ENCODE measurements at places on chromosomes 7 and 10.

- DNase-seq: no peak
Observed at GRCh38 chr10:60527676-60528075, 138.0 kb upstream of the ANK3 start.

DNA sequence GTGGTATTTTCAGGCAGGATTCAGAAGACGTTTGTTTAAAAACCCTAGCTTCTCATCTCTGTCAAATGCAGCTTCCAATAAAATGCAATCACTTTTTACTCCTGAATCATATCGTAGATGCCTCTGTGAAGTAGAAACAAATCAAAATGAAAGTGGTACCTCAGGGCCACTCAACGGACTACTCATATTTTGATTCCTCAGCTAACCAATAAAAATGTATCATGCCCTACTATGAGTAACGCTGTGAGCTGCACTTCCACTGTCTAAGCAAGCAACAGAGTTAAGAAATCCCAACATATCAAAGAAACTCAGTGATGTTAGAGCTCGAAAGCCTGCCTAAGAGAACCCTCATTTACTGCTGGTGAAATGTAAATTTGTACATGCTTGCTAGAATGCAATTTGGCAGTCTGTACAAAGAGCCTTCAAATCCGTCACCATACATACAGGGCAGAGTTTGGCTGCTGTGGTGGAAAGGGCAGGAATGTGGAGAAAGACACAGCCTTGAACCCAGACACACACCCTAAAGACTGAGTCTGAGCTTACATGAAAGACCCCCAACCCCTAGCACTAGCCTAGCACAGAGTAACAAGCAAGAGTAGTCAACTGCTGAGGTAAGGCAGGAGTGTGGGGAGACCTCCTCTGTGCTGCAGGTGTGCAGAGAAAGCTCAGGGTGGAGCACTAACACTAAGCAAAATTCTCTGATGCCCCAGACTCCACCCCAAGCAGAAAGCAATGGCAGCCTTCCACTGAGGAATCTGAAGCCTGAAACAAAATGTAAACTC is 151.5 kb downstream of the ANK3 start:
- no peak for DNase-seq

DNA sequence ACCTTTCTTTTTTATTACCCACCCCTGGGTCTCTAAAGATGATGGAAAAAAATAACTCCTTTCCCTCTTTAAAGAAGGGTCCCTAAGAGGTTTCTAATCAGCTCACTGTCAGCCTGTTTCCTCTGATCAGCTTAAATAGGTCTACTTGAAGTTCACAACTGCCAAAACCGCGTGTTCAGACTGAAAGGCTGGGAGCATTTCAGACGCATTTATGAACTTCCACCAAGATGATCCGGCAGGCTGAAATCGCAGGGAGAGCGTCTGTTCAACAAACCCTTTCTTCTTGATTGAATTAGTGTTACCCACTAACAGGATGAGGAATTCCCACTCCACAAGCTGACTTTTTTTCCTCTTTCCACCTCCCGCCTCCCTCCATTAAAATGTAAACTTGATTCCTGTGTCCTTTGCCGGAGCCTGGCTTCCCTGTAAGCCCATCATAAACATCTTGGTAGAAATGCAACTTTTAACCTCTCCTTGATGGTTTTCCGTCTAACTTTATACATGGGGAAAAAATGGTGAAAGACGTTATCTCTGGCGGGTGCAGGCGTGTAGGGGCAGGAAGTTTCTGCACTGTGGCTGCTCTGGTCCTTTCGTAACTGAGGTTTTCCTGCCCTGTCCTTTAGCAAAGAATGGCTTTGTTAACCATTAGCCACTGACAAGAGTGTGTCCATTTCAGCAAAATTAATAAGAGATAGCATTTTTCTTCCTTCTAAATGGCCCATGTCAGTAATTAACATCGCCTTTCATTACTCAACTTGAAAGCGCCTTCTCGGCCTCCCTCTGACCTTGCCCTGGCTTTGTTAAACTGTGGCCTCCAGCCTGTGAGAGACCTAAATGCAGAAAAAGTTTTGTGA is 130.7 kb downstream of the BAMBI start:
- DNase-seq: no peak

GRCh38 chr7:128459394-128459878 is 3.8 kb downstream of the HILPDA start:
- peak; percentile 64 for DNase-seq

- DNase-seq: no peak
Observed at GRCh38 chr7:143393267-143394041, 12.3 kb downstream of the ZYX start.

DNA sequence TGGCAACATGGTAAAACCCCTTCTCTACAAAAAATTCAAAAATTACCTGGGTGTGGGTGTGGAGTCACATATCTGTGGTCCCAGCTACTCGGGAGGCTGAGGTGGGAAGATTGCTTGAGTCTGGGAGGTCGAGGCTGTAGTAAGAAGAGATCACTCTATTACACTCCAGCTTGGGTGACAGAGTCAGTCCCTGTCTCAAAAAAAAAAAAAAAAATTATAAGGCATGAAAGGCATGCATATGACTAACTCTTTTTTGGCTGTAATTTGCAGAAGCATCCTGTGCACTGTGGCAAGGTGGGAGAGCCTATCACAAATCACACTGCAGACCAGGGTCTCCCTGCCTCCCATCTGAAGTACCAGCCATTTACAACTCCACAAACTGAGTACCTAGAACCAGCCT is 14.1 kb upstream of the MYPN start:
- DNase-seq: no peak

- DNase-seq: no peak
Observed at GRCh38 chr7:46653848-46654247, 732.8 kb upstream of the IGFBP3 start.

- no peak for DNase-seq
Observed at GRCh38 chr7:16726189-16726588, 27.4 kb upstream of the TSPAN13 start.

- DNase-seq: no peak
Observed at GRCh38 chr10:89458291-89458690, 43.9 kb downstream of the IFIT5 start.

DNA sequence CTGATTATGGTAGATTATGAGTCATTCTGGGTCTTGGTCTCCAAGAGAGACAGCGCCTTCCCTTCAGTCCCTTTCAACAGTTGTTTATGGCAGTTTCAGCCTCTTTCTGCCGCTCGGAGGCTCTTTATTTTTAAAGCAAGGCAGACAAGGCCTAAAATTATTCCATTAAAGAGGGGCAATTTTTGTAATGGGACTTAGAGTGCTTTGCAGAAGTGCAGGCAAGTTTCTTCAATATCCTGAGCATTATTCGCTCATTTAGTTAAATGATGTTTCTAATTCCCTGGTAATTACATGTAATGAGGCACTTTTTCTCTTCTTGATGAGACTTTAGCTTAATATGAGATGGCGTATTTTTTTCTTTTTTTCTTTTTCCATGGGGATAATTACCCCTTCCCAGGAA is 33.6 kb downstream of the BUB3 start:
- no peak for DNase-seq

GRCh38 chr7:121745856-121746255 is 127.1 kb upstream of the PTPRZ1 start:
- DNase-seq: no peak
